Amniotic stem cell (primary cell): ENCODE measurements at places on chromosomes 12 and 14.
A peak's percentile ranks its signal among the peaks of the same experiment; 100 is the strongest.

DNA sequence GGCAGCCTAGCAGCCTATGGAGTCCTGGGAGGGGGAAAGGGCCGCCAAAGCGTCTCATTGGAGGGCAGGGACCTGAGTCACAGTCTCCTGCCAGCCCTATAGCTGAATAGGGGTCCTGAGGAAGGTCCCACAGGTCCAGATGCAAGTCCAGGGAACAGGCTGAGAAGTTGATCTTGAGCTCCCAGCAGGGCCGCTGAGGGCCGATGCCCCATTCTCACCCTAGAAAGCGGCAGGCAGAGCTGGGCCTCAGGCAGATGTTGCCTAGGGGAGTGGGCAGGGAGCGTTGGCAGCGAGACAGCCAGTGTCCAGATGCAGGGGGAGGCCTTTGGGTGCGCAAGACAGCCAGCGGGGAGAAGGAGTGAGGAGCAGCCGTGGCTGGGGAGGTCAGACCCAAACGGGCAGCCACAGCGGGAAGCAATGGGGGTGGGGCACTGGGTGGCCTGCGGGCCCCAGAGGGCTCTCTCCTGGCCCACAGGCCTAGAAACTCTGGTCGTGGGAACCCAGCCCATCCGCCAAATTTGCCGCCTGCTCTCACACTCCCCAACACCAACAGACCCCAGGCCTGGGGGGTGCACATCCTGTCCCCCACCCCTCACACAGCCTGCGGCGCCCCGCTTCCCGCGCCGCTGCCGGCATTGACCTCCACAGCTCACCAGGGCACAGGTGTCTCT is 1.1 kb downstream of the HDAC7 start:
- DNase-seq = no peak

- DNase-seq = no peak
Measured at GRCh38 chr14:103155826-103156394, 32.6 kb downstream of the TNFAIP2 start.

DNA sequence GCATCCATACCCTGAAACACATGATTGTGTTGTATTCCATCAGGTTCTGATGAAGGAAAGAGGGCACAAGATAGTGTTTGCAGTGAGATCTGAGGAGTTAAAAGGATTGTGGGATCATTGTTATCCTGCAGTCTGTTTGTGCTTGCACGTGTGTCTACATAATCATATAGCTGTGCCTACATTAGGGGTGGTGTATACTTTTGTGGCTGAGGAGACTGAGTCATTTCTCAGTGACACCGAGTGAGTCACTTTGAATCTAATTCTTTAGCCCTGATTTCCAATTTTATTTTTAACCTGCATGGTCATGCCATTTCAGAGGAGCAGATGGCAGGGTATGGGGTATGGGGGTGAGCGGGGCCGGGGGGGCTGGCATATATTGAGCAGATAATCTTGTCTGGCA is 133.2 kb downstream of the ANO4 start:
- peak; percentile 48 for DNase-seq

DNA sequence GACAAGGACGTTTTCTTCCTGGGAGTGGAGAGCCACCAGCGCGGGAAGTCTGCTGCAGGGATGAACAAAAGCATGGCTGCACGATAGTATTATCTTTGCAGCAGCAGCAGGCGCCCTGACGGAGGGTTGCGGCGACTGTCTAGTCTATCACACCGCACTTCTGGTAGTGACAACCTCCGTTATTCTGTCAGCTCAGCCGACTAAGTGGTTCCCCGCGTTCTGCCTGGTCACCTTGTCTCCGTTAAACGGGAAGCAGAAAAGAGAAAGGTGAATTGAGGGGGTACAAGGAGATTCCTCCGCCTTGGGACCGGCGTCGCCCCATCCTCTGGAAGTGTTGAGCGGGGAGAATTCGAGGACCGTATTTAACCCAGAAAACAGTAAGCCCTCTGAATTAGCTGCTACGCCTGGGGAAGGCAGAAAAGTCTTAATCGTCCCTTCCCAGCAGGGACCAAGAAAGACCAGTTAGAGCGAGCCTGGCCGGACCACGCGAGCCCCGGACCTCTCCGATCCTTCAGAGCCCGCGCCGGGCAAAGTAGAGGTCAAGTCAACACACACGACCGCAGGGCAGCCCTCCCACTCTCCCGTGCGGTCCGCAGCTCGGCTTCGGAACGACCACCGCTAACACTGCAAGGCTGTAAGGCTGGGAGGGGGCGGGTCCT is 536 bp upstream of the DAAM1 start:
- DNase-seq = no peak

GRCh38 chr12:130495156-130495555 is 157.5 kb downstream of the PIWIL1 start:
- DNase-seq = no peak

GRCh38 chr12:114447274-114447716 is 41.4 kb upstream of the TBX5 start:
- no peak for DNase-seq

DNA sequence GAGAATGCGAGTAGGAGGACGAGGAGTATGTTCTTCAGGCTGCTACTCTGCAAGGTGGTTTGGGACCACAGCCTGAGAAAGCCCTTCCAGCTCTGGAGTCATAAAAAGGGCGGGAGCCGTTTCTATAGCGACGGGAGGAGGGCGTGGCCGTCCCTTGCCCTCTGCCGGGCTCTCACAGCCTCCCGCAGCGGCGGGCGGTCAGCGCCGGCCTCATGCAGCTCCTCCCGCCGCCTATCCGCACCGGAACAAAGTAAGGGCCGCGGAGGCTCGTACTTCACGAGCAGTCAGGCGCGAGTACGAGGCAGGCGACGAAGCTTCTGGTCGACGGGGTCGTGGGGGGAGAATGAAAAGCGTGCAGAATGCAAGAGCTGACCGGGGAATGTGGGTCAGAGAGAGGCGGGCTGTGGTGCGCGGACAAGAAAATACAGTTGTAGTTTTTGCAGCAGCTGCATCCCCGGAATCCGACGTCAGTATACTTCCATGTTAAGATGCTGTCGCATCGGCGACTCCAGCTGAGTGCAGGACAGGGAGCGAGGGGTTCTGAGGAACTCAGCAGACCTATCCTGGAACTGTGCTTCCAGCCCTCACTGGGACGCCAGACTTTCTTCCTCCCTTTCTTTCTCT is at the start of gene DYRK4:
Gene DYRK4, plus strand, starts transcription at position 175 of the 624 bp plus-strand sequence. Its CDS starts 38 bp downstream, at position 213.
- no peak for DNase-seq

- no peak for DNase-seq
Measured at GRCh38 chr12:131055596-131056233, 102.0 kb downstream of the ADGRD1 start.

- no peak for DNase-seq
Measured at GRCh38 chr14:96001866-96002497, 37.2 kb upstream of the C14orf132 start.

DNA sequence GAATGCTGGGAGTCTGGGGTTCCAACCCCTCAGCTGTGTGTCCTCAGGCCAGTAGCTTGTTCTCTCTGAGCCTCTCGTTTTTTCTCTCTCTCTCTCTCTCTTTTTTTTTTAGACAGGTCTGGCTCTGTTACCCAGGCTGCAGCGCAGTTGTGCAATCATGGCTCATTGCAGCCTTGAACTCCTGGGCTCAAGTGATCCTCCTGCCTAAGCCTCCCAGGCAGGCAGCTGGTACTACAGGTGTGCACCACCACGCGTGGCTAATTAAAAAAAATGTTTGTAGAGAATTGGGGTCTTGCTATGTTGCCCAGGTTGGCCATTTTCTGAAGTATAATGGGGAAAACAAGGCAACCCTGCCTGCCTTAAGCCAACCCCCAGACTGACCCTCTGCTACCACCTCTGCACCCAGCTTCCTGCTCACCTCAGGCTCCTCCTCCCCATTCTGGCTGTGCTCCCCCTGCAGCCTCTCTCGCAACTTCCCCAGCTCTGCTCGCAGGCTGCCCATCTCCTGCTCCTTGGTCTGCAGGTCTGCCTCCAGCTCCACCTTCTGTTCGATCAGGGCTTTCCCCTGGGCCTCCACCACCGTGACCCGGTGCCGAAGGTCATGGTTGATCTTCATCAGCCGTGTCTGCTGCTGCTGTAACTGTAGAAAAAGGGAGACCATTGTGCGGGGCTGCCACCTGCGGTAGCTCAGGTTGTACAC is 35.2 kb downstream of the RILPL1 start:
- no peak for DNase-seq

DNA sequence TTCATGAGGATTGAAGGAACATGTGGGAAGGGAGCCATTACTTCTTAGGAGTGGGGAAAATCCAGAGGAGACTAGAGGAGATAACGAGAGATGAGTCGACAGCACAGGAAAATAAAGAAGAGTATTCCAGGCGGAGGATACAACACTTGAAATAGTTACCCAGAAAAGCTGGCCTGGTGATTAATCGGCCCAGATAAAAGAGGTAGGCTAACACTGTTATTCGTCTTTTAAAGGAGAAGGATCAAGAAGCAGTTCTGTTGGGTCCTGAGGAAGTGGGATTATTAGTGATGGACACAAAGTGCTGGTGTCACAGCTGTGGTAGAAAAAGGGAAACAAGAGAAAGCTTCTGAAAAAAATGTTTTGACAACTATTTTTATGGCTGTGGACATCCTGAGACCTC is 425.3 kb downstream of the ZFP36L1 start:
- no peak for DNase-seq

GRCh38 chr12:22228022-22228875 is 106.3 kb downstream of the ST8SIA1 start:
- DNase-seq = no peak

DNA sequence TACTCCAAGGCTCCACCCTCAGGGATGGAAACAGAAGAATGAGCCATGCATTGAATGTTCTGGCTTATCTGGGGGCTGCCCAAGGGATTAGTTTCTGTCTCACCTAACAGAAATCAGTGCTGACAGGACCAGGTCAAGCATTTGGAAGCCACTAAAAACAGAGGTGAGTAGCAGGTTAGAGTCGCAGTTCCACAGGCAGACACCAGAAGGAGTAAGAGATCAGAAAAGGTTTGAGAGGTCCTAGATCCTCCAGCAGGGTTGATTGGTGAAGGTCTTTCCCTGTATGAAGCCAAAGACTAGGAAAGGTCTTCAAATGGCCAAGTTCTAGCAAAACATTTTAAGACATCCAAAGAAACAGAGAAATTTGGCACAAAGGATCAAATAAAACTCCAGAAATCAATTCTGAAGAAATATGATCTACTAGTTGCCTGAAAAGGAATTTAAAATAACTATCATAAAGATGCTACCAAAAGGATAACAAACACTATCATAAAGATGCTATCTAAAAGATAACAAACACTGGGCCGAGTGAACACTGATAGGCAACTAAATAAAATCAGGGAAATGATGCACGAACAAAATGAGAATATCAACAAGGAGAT is 19.5 kb upstream of the TTC9 start:
- DNase-seq = no peak

- DNase-seq = no peak
Measured at GRCh38 chr12:131365821-131366260, 345.0 kb upstream of the SFSWAP start.

GRCh38 chr14:56297449-56297848 is 179.2 kb downstream of the PELI2 start:
- DNase-seq = no peak

GRCh38 chr14:75626396-75626795 is 34.3 kb downstream of the ERG28 start:
- no peak for DNase-seq

GRCh38 chr12:3557116-3557697 is 66.2 kb downstream of the PRMT8 start:
- no peak for DNase-seq

DNA sequence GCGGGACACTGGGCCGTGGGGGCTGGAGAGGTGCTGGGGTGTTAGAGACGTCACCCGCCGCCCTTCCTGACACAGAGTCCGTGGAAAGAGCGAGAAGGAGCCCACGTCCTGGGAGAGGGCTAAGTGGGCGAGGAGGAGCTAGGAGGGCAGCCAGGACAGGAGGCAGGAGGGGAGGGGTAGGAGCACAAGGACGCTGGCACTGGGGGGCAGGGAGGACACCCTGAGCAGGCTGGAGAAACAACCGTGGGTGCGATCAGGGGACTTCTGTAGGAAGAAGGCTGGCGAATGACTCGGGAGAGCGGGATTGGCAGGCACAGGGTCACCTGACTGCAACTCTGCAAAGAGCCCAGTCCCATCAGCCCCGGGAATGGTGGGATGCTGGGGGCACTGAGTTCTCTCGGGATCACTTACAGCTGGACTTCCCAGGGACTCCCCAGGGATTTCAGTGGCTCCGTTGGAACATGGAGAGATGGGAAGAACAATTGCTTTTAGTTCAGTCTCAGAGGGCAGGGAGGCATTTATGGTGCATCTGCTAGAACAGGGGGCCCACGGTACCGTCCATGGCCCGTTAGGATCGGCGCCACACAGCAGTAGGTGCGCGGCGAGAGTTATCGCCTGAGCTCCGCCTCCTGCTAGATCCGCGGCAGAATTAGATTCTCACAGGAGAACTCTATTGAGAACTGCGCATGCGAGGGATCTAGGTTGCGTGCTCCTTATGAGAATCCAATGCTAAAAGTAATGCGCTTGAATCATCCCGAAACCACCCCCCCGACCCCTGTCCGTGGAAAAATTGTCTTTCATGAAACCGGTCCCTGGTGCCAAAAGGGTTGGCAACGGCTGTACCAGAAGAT is 24.3 kb downstream of the UBR7 start:
- DNase-seq = no peak

GRCh38 chr12:66195242-66195641 is 6.2 kb downstream of the IRAK3 start:
- no peak for DNase-seq

DNA sequence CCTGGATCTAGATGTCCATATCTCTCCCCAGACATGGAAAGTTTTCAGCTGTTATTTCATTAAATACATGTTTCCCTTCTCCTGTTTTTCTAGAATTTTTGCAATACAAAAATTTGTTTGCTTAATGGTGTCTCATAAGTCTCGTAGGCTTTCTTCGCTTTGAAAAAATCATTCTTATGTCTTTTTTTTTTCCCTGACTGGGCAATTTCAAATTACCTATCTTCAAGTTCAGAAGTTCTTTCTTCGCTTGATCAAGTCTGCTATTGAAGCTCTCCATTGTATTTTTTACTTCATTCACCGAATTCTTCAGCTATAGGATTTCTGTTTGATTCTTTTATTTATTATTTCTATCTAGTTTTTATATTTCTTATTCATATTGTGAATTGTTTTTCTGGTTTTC is 130.2 kb upstream of the WSCD2 start:
- DNase-seq = no peak

- DNase-seq = no peak
Measured at GRCh38 chr14:51527073-51527472, 124.6 kb upstream of the FRMD6 start.

- DNase-seq = no peak
Measured at GRCh38 chr12:86456241-86456640, 200.1 kb upstream of the MGAT4C start.

GRCh38 chr12:96034621-96035282 is 635 bp downstream of the LTA4H start:
- no peak for DNase-seq
